ENCODE measurements at places on chromosomes 16 and 17.

DNA sequence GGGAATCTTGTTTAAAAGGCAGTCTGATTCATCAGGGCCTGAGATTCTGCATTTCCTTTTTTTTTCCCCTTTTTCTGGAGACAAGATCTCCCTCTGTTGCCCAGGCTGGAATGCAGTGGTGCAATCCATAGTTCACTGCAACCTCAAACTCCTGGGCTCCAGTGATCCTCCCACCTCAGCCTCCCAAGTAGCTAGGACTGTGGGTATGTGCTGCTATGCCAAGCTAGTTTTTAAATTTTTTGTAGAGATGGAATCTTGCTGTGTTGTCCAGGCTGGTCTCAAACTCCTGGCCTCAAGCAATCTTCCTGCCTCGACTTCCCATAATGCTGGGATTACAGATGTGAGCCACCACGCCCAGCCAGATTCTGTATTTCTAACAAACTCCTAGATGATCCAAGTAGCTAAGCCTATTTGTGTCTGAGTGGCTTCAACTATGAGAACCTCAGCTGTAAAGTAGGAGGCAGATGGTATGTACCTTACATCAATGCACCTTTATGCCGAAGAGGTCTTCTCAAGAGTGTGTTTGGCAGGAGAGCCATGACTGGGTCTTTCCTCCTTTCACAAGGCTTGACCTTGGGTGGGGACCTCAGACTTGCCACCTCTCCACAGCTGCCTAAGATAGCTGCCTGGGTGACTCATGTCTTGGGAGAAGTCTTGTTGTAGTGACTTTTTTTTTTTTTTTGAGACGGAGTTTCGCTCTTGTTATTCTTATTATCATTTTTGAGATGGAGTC is 10.9 kb downstream of the LDAF1 start:
- DNase-seq: no peak

DNA sequence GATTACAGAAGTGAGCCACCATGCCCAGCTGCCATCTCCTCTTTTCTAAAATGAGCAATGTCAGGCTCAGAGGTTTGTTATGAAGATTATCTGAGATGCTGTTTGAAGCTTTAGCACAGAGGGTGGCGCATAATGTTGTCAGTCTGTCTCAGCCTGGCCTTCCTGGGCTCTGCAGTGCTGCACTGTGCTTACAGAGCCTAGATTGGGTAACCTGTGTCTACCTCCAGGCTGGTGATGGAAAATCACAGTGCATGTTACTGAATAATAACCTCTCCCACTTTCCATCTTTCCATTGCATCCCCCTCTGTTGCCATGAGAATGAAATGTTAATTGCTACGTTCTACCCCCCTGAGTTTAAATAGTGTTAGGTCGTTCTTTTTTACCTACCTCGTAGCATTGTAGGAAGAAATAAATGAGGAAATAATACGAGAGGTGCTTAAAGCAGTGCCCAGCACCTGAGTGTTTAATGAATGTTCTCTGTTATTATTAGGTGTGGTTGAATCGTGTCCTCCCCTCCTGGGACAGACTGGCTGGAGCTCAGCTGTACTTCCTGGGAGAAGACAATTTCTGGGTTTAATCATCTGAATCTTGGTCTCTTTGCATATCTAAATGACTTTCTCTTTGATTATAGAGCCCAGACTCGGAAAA is 6.2 kb downstream of the LDAF1 start:
- no peak for DNase-seq

- DNase-seq: no peak
Observed at GRCh38 chr17:81003711-81004475, 12.3 kb downstream of the CHMP6 start.

- no peak for DNase-seq
Observed at GRCh38 chr16:54398986-54399385, 112.4 kb upstream of the IRX3 start.

DNA sequence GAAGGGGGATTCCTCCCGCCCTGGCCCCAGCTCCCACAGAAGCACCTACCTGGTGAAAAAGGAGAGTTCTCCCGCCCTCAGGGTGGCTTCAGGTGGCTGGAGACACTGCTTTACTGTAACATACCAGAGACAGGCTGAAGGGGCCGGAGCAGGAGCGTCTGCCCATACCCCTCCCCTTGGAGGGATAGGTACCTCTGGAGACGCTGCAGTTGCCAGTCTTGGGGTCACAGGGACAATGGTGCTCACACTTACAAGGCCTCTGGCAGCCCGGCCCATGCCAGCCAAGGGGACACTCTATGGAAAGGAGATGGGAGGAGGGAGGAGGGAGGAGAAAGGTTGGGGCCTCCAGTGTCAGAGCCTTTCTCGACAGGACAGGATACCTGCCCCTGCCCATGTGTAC is 6.6 kb downstream of the NAGPA start:
- no peak for DNase-seq

GRCh38 chr17:46950342-46950996 is 27.5 kb downstream of the GOSR2 start:
- no peak for DNase-seq

GRCh38 chr17:81394377-81394920 is 808 bp upstream of the BAHCC1 start:
- DNase-seq: no peak

All from GM12864 (cell line).